ENCODE measurements at places on chromosomes 7 and 10. TPM values are rescaled to one million over a fixed set of nuclear protein-coding genes. Genes with fewer than 3 reads are reported as not detected.

COMMD3 gene
- total RNA-seq: 41.3 TPM

CREB3L2 gene
- 23.9 TPM for total RNA-seq

SPDYE6 gene
- total RNA-seq: not detected

GNAT3 gene
- total RNA-seq: not detected

CDK13 gene
- 110 TPM for total RNA-seq

TMEM178B gene
- 3.0 TPM for total RNA-seq

CTNNA3 gene
- total RNA-seq: 0.43 TPM

ITIH5 gene
- not detected for total RNA-seq

- H3K27ac ChIP-seq: no peak overlapping the region
- H3K36me3 ChIP-seq: no peaks in the 10 kb centered on the region
- H3K4me3 ChIP-seq: no peak overlapping the region
- no peaks in the 10 kb centered on the region for H3K4me1 ChIP-seq
- no peak for DNase-seq
These were observed 206.1 kb downstream of the RAMP3 start for GRCh38 chr7:45363669-45364068.

DNA sequence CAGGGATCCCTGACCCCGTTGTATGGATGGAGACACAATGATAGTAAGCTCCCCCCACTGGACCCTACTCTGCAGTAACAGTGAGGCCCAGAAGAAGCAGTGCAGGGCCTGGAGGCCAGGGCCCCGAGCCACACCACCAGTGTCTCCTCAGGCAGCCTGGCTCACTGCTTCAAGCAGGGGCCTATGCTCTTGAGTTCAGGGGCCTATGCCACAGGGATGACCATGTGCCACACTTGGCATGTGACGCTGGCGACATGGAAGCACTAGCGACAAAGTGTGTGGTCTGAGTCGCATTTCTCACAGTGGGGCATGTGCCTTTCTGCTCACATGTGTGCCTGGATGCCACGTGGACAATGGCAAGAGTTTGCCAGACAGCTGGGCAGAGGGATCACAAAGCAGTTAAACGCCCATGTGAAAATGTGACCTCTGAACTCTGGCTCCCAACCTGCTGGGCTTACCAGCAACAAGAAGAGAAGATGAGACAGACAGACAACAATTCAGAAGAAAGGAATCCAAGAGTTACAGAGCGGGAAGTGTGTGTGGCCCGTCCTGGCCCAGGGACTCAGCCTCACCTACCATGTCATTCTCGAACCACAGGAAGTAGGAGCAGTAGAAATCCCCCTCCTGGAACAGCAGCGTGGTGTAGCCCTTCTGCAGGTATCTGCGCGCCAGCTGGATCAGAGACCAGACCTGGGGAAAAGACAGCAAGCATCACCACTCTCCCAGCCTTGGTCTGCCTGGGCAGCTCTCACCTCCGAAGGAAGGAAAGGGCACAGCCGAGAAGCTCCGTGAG lies 4.7 kb upstream of the PYROXD2 start:
- peaks cover 6% of the 10 kb centered on the region for H3K4me1 ChIP-seq
- no peak overlapping the region for H3K4me3 ChIP-seq
- no peak for DNase-seq

- H3K27me3 ChIP-seq: no peaks in the 10 kb centered on the region
- no peak overlapping the region for H3K27ac ChIP-seq
- no peaks in the 10 kb centered on the region for H3K36me3 ChIP-seq
- no peaks in the 10 kb centered on the region for H3K4me1 ChIP-seq
- no peak for DNase-seq
- H3K4me3 ChIP-seq: no peak overlapping the region
These were observed 75.6 kb downstream of the CCDC6 start for GRCh38 chr10:59830601-59831259.

GRCh38 chr7:17552373-17552772 lies 253.9 kb downstream of the AHR start:
- H3K36me3 ChIP-seq: no peaks in the 10 kb centered on the region
- H3K4me3 ChIP-seq: no peak overlapping the region
- H3K27ac ChIP-seq: no peak overlapping the region
- no peaks in the 10 kb centered on the region for H3K27me3 ChIP-seq

GRCh38 chr7:16791905-16792698 lies 12.7 kb downstream of the AGR2 start:
- H3K36me3 ChIP-seq: no peaks in the 10 kb centered on the region
- H3K4me3 ChIP-seq: no peak overlapping the region
- no peak overlapping the region for H3K27ac ChIP-seq
- no peaks in the 10 kb centered on the region for H3K27me3 ChIP-seq

DNA sequence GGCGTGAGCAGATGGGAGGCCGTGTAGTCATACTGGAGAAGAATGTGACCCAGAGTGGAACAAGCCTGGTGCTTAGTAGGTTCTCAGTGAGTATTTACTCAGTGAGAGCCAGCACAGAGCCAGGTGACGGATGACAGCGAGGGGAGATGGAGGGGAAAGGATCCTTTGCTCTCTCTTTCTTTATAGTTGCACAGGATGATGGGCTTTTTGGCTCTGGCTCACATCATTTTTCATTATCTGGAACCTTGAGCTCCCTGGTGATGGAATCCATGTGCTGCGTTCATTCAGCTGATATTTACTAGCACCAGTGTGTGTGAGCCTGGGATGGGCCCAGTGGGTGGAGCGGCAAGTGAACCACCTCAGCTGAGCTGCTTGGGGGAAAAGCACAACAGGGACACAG lies 17.2 kb downstream of the BTBD16 start:
- H3K4me1 ChIP-seq: no peaks in the 10 kb centered on the region
- DNase-seq: no peak
- no peak overlapping the region for H3K27ac ChIP-seq
- H3K27me3 ChIP-seq: no peaks in the 10 kb centered on the region

GRCh38 chr10:558891-559766 lies 130.3 kb downstream of the DIP2C start:
- H3K4me3 ChIP-seq: no peak overlapping the region
- H3K27me3 ChIP-seq: no peaks in the 10 kb centered on the region
- no peak overlapping the region for H3K27ac ChIP-seq
- DNase-seq: no peak
- no peaks in the 10 kb centered on the region for H3K36me3 ChIP-seq

DNA sequence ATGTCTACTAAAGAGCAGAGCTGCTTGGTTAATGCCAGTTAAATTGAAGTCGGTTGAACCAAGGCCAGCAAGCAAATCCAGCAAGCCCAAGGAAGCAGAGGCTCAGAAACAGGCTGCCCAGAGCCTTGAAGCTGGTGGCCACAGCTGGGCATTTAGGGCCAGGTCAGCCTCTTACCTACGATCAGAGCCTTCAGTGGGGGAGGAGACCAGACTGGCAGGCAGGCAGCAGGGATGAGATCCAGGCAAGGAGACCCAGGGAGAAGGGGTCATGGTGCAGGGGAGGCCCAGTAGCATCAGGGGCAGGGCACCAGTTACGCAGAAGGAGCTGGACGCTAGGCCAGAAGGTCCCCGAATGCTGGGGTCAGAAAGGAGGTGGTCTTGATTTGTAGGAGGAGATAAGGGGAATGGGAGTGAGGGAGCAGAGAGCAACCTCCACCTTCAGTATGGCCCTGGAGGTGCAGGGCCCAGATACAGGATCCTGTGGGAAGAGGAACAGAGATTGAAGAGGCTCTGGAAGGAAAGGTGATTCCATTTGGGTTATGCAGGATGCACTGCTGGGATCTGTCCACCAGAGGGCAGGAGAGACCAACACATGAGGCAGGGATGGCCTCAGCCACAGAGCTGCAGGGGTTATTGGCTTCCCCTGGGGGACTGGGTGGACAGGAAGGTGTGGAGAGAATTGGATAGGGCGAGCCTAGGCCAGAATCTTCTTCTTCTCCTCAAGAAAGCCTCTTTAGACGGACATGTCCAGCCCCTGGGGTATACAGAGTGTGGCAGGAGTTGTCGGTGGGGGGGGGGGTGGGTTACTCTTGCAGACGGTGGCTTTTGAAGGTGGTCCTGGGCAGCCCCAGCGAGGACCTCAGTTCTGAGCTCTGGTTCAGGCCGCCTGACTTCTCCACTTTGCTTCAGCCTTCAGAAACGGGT lies 132.6 kb upstream of the PODXL start:
- DNase-seq: peak; percentile 31
- no peak overlapping the region for H3K27ac ChIP-seq
- H3K4me3 ChIP-seq: no peak overlapping the region
- no peaks in the 10 kb centered on the region for H3K36me3 ChIP-seq
- no peaks in the 10 kb centered on the region for H3K27me3 ChIP-seq
- no peaks in the 10 kb centered on the region for H3K4me1 ChIP-seq

GRCh38 chr7:69539531-69539930 lies 58.7 kb upstream of the AUTS2 start:
- no peak for DNase-seq
- no peaks in the 10 kb centered on the region for H3K27me3 ChIP-seq
- H3K4me3 ChIP-seq: no peak overlapping the region
- no peak overlapping the region for H3K27ac ChIP-seq
- no peaks in the 10 kb centered on the region for H3K4me1 ChIP-seq
- no peaks in the 10 kb centered on the region for H3K36me3 ChIP-seq

DNA sequence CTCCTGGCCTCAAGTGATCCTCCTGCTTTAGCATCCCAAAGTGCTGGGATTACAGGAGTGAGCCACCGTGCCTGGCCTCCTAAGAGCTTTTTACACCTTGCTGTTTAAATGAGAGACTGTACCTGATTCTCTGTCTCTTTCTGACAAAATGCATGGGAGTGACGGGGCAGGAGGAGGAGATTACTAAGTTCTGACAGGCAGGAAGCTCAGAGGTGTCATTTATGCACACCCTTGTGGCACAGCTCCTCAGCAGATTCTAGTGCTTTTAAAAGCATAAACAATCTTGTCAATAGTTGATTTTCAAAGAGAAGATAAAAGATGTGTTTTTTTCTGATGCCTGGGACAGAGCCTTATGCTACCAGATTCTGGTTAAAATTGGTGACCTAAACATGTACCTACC lies 39.7 kb upstream of the STEAP4 start:
- no peak overlapping the region for H3K4me3 ChIP-seq
- no peak overlapping the region for H3K27ac ChIP-seq
- no peak for DNase-seq
- H3K36me3 ChIP-seq: no peaks in the 10 kb centered on the region
- no peaks in the 10 kb centered on the region for H3K4me1 ChIP-seq
- H3K27me3 ChIP-seq: peaks cover 3% of the 10 kb centered on the region

DNA sequence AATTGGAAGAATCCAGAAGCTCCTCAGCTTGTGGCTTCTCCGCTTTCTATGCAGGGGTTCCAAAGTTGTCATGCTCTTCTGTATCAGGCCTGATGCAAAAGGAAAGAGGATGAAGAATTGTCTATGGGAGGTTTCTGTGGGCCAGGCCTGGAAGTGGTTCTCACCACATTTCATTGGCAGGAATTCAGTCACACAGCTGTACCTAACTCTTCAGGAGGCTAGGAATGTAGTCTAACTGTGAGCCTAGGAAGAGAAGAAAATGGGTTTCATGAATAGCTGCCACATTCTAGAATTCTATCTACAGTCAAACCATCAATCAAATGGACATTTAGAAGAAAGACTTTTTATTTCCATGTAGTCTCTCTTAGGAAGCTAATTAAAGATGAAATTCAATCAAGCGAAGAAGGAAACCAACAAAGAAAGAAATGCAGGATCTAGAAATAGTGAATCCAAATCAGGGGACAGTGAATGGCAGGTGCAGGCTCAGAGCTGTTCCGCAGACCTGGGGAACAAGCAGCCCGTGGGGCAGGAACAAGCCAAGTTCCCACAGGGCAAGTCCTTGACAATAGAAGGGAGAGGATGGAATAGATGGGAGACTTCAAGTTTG lies 25.4 kb upstream of the USP6NL start:
- H3K36me3 ChIP-seq: no peaks in the 10 kb centered on the region
- DNase-seq: no peak
- H3K27ac ChIP-seq: no peak overlapping the region
- H3K4me1 ChIP-seq: no peaks in the 10 kb centered on the region
- no peaks in the 10 kb centered on the region for H3K27me3 ChIP-seq

DNA sequence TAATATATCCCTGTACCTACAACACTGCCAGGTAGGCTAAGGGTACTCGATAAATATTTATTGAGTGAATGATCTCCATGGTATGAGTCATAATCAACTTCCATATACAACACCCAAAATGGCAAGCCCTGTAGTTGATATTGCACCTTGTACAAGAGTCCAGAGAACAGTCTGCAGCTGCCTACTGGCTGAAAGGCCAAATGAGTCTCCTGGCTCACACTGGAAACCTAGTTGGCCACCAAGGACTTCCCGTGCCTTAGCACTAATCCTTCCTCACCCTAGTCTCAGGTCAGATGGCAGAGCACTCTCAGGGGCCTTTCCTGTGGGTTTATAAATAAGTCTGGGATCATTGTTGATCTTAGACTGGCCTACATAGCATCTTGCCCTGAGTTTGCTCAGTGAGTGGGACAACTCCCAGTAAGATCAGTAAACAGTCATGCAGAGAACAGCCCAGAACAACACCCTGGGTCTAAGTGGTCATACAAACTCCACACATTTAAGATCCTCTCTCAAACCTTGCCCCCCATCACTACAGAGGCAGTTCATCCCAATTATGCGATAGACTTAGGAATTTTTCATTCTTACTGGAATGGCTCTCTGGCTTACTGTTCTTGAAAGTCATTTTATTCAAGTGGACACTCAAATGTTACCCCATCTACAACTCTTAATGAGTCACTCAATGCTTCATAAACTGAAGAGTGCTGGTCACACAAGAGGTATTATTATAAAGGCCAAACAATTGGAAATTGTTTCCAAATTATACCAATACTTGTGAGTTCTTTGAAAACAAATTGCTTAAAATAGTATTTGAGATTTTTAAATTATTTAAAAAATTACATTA lies 14.7 kb upstream of the SLC16A9 start:
- no peak overlapping the region for H3K4me3 ChIP-seq
- H3K4me1 ChIP-seq: no peaks in the 10 kb centered on the region
- H3K27ac ChIP-seq: no peak overlapping the region
- H3K36me3 ChIP-seq: no peaks in the 10 kb centered on the region
- H3K27me3 ChIP-seq: no peaks in the 10 kb centered on the region
- no peak for DNase-seq

GRCh38 chr7:107856806-107857540 lies 34.0 kb upstream of the DLD start:
- no peaks in the 10 kb centered on the region for H3K27me3 ChIP-seq
- H3K4me1 ChIP-seq: peaks cover 33% of the 10 kb centered on the region
- peak overlapping the region; percentile 13 for H3K4me3 ChIP-seq
- no peak for DNase-seq
- no peaks in the 10 kb centered on the region for H3K36me3 ChIP-seq
- H3K27ac ChIP-seq: peak overlapping the region; percentile 19

- DNase-seq: no peak
- H3K27ac ChIP-seq: no peak overlapping the region
- H3K4me1 ChIP-seq: no peaks in the 10 kb centered on the region
- H3K4me3 ChIP-seq: no peak overlapping the region
These were observed 273.9 kb upstream of the ZMIZ1 start for GRCh38 chr10:78794736-78795455.

GRCh38 chr10:119831656-119832055 lies 41.0 kb downstream of the MCMBP start:
- no peaks in the 10 kb centered on the region for H3K4me1 ChIP-seq
- H3K27me3 ChIP-seq: no peaks in the 10 kb centered on the region
- H3K36me3 ChIP-seq: peaks cover 14% of the 10 kb centered on the region
- DNase-seq: no peak

DNA sequence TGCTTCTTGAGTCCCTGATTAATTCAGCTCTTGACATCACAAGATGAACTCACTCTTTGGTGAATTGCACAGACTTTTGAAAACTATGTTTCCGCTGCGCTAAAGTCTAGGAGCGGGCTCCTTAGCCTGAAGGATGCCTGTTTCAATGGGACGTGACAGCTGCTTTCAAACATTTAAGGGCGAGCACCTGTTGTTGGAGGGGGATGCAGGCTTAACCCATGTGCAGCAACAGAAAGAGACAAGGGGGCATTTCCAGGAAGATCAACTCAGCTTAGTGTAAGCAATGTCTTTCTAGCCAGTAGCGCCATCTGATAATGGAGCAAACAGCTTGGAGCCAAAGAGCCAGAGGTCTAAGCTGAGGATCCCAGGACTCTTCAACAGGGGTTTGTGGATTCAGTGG lies 8.4 kb upstream of the PFKFB3 start:
- H3K4me3 ChIP-seq: no peak overlapping the region
- H3K36me3 ChIP-seq: no peaks in the 10 kb centered on the region
- H3K27ac ChIP-seq: no peak overlapping the region
- H3K27me3 ChIP-seq: no peaks in the 10 kb centered on the region
- DNase-seq: no peak
